ENCODE measurements at places on chromosomes 2 and 18. TPM values are rescaled to one million over a fixed set of nuclear protein-coding genes. Genes with fewer than 3 reads are reported as not detected.

The SMYD1 gene
- total RNA-seq, result not detected

The GALNT14 gene
- not detected for total RNA-seq

The LHCGR gene
- total RNA-seq, result not detected

The TUBA3E gene
- total RNA-seq, result not detected

The GALNT3 gene
- 3.5 TPM for total RNA-seq

The PFN4 gene
- total RNA-seq, result not detected

The TIA1 gene
- 95.3 TPM for total RNA-seq

The PTPRN gene
- not detected for total RNA-seq

The DSC3 gene
- not detected for total RNA-seq

The TEX44 gene
- total RNA-seq, result not detected

The QPCT gene
- total RNA-seq, result 0.86 TPM

The HOXD3 gene
- not detected for total RNA-seq

GRCh38 chr2:25673300-25674076, at the start of gene DTNB:
Gene DTNB, minus strand, starts transcription at chr2:25673577. Its CDS starts 20,917 bp downstream, at chr2:25652660.
- peak; percentile 77 for DNase-seq
- H3K27ac ChIP-seq, result peak within 1 kb of the TSS; percentile 80
- H3K4me3 ChIP-seq, result peak within 1 kb of the TSS; percentile 94
- H3K4me1 ChIP-seq, result peaks cover 15% of the 10 kb centered on the region

- H3K4me1 ChIP-seq, result no peaks in the 10 kb centered on the region
- H3K36me3 ChIP-seq, result no peaks in the 10 kb centered on the region
- no peak overlapping the region for H3K4me3 ChIP-seq
Measured at GRCh38 chr2:217223222-217223930, 363.5 kb upstream of the TNP1 start.

DNA sequence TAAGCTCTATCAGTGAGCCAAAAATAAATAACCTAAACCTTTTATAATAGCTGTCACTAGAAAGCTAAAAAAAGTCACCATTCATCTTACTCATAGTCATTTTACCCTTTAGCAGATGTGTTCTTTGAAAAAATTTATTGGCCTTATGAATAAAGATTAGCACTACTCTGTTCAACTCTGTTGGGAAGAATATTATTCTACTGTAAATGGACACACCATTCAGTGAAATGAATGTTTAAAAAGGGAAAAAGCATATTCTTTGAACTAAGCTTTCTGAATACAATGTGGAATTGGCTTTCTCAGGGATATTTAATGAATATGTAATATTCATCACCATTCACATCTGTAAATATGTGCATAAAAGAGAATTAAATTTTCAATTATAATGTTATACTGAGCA, 422.0 kb downstream of the CBLN2 start:
- H3K36me3 ChIP-seq, result no peaks in the 10 kb centered on the region
- no peak overlapping the region for H3K4me3 ChIP-seq
- H3K27me3 ChIP-seq, result no peaks in the 10 kb centered on the region
- DNase-seq, result no peak
- H3K27ac ChIP-seq, result no peak overlapping the region

DNA sequence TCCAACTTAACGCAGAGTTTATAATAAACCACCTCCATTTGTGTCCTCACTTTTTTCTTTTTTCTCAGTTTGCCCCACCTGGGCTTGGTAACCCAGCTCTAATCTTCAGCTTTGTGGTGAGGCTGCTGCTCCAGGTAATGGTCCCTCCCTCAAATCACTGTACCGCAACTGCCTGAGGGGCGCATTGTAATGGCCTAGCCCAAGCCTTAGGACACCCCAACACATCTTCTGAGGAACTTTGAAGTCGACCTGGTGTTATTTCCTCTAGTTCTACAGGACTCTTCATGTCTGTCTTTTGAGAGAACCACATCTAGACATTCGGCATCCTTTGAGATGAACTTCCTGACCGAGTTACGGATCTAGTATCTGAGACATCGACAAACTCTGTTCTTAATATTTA, 99.7 kb downstream of the PLEKHM3 start:
- no peaks in the 10 kb centered on the region for H3K27me3 ChIP-seq
- H3K4me3 ChIP-seq, result no peak overlapping the region
- peak; percentile 36 for DNase-seq
- peaks cover 5% of the 10 kb centered on the region for H3K36me3 ChIP-seq
- H3K27ac ChIP-seq, result no peak overlapping the region

- no peak for DNase-seq
- H3K27me3 ChIP-seq, result no peaks in the 10 kb centered on the region
- H3K27ac ChIP-seq, result no peak overlapping the region
- no peak overlapping the region for H3K4me3 ChIP-seq
Measured at GRCh38 chr2:212669761-212670160, 131.2 kb upstream of the ERBB4 start.

GRCh38 chr18:63848159-63848558, 39.3 kb upstream of the SERPINB2 start:
- H3K27me3 ChIP-seq, result no peaks in the 10 kb centered on the region
- DNase-seq, result no peak
- H3K36me3 ChIP-seq, result no peaks in the 10 kb centered on the region
- no peak overlapping the region for H3K4me3 ChIP-seq
- H3K4me1 ChIP-seq, result no peaks in the 10 kb centered on the region

DNA sequence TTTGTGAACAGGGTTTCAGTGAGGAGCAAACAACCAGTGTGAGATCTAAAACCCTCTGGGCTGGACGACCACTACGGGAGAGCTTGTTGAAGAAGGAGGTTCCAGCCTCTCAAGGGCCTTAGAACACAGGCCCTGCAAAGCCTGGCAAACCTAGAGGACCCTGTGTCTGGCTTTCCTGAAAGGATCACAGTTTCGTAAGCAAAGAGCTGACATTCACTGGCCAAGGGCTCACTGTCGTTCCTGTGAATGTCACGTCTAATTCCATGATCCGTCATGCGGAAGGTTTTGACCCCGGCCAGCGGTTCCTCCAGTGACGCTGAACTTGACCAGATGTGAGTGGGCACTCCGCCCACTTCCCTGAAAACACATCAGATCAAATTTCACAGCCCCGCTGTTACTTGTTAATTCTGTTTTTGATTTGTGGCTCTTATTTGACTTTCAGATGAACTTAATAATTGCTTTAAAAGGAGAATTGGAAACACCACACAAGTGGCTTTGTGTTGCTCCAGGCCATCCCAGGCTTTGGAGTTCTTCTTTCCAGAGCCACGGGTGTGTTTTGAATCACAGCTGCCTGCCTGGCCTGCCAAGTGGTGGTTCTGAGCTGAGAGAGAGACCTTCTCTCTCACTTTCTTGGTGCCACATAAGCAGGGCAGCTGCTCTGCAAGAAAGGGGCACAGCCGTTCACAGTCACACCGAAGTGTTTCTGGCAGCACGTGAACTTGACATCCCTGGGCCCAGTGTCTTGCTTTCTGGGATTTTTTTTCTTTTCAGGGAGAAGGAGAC, 308.4 kb downstream of the NDUFA10 start:
- H3K4me1 ChIP-seq, result no peaks in the 10 kb centered on the region
- no peak overlapping the region for H3K4me3 ChIP-seq
- no peaks in the 10 kb centered on the region for H3K36me3 ChIP-seq
- DNase-seq, result no peak

- H3K27ac ChIP-seq, result no peak overlapping the region
- no peaks in the 10 kb centered on the region for H3K36me3 ChIP-seq
- H3K4me3 ChIP-seq, result no peak overlapping the region
- H3K27me3 ChIP-seq, result no peaks in the 10 kb centered on the region
- no peaks in the 10 kb centered on the region for H3K4me1 ChIP-seq
Measured at GRCh38 chr2:153416071-153416470, 62.5 kb downstream of the RPRM start.

DNA sequence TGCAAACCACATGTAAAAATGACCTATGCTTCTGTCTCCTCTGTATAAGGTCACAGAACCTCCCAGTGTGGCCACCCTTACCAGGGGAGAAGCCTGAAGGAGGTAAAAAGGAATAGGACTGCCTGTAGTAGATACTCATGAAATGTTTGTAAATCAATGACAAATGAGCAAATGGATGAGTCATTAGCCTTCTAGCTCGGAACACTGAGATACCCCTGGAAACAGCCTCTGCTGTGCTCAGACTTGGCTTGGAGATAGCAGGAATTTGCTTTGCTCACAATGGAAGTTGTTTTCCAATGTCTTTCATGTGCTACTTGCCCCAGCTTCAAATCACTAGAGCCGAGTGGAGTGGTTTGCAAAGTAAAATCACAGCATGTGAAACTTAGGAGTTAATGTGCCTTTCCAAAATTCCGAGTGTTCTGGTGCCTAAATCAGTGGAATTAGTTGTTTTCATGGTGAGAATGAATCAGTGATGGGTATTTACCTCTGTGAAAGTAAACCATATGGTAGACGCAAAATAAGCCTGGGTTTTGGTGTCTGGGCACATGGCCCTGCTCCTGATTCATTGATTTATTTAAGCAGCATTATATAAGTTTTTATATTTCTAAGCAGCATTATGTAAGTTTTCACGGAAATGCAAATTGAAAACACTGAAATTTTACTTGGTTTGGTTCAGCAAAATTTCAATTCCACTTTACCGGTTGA, 154.0 kb upstream of the MAP3K20 start:
- H3K4me1 ChIP-seq, result no peaks in the 10 kb centered on the region
- no peak overlapping the region for H3K27ac ChIP-seq
- no peaks in the 10 kb centered on the region for H3K36me3 ChIP-seq
- no peak for DNase-seq

DNA sequence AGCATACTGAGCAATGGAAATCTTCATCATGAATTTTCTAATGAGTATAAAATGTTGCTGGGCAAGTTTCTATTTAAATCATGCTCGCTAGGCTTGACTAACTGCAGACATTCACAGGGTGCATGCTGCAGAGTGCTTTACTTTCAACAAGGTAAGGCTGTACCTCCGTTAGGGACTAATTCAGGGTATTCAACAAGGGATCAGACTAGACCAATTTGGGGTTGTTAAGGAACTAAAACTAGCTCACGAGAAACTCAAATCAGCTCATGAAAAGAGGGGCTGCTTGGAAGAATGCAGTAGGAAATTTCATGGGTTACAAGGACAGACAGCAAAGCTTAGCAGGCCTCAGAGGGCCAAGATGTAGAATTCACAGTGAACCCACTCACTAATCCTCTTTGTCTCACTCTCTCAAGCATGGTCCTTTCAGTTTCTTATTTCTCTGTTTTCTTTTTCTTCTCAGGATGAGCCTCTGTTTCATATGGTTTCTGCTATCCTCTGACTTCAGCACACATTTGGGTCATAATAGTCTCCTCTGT, 2.2 kb downstream of the MYO3B start:
- no peak overlapping the region for H3K4me3 ChIP-seq
- H3K27me3 ChIP-seq, result no peaks in the 10 kb centered on the region
- no peak overlapping the region for H3K27ac ChIP-seq
- H3K4me1 ChIP-seq, result no peaks in the 10 kb centered on the region

DNA sequence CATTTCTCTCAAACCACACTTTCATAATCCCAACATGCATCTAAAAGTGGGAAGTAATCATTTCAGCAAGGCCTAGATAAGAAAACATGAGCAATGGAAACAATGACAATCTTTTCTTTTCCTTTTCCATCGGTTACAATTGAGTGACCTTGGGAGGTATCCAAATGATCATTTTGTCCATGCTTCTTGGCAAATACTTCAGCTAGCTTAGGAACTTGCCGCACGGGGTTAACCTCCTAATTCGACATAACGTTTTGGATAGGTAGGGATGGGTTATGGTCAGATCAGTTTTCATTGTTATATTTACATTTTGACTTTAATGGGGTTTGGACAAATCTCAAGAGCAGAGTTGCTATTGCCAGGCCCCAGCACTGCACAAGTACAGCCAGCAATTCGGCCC, 4.6 kb upstream of the PTPRM start:
- peaks cover 3% of the 10 kb centered on the region for H3K27me3 ChIP-seq
- no peaks in the 10 kb centered on the region for H3K4me1 ChIP-seq
- no peak overlapping the region for H3K27ac ChIP-seq
- DNase-seq, result no peak

GRCh38 chr2:202406445-202406978, 30.4 kb downstream of the BMPR2 start:
- no peak for DNase-seq
- no peak overlapping the region for H3K4me3 ChIP-seq
- no peaks in the 10 kb centered on the region for H3K36me3 ChIP-seq
- H3K4me1 ChIP-seq, result no peaks in the 10 kb centered on the region

- H3K27me3 ChIP-seq, result no peaks in the 10 kb centered on the region
- no peak for DNase-seq
- H3K36me3 ChIP-seq, result no peaks in the 10 kb centered on the region
- H3K4me1 ChIP-seq, result no peaks in the 10 kb centered on the region
- H3K27ac ChIP-seq, result no peak overlapping the region
Measured at GRCh38 chr2:19111354-19111753, 247.1 kb downstream of the OSR1 start.

- DNase-seq, result no peak
- no peaks in the 10 kb centered on the region for H3K36me3 ChIP-seq
- no peaks in the 10 kb centered on the region for H3K27me3 ChIP-seq
- H3K4me3 ChIP-seq, result no peak overlapping the region
- H3K4me1 ChIP-seq, result no peaks in the 10 kb centered on the region
Measured at GRCh38 chr2:19979932-19980331, 10.0 kb downstream of the WDR35 start.

- H3K4me3 ChIP-seq, result no peak overlapping the region
- H3K36me3 ChIP-seq, result peaks cover 3% of the 10 kb centered on the region
- no peaks in the 10 kb centered on the region for H3K27me3 ChIP-seq
- no peaks in the 10 kb centered on the region for H3K4me1 ChIP-seq
Measured at GRCh38 chr2:161400076-161400475, 16.0 kb upstream of the TBR1 start.

- DNase-seq, result no peak
- no peaks in the 10 kb centered on the region for H3K4me1 ChIP-seq
- peaks cover 71% of the 10 kb centered on the region for H3K36me3 ChIP-seq
- no peaks in the 10 kb centered on the region for H3K27me3 ChIP-seq
Measured at GRCh38 chr18:59345556-59345955, 13.5 kb downstream of the LMAN1 start.

- no peak overlapping the region for H3K27ac ChIP-seq
- no peaks in the 10 kb centered on the region for H3K36me3 ChIP-seq
- H3K27me3 ChIP-seq, result no peaks in the 10 kb centered on the region
- no peak for DNase-seq
Measured at GRCh38 chr2:181036848-181037603, 56.6 kb downstream of the UBE2E3 start.

GRCh38 chr2:142914507-142915313, 37.2 kb downstream of the KYNU start:
- no peak overlapping the region for H3K4me3 ChIP-seq
- no peak overlapping the region for H3K27ac ChIP-seq
- H3K27me3 ChIP-seq, result no peaks in the 10 kb centered on the region
- H3K36me3 ChIP-seq, result no peaks in the 10 kb centered on the region

DNA sequence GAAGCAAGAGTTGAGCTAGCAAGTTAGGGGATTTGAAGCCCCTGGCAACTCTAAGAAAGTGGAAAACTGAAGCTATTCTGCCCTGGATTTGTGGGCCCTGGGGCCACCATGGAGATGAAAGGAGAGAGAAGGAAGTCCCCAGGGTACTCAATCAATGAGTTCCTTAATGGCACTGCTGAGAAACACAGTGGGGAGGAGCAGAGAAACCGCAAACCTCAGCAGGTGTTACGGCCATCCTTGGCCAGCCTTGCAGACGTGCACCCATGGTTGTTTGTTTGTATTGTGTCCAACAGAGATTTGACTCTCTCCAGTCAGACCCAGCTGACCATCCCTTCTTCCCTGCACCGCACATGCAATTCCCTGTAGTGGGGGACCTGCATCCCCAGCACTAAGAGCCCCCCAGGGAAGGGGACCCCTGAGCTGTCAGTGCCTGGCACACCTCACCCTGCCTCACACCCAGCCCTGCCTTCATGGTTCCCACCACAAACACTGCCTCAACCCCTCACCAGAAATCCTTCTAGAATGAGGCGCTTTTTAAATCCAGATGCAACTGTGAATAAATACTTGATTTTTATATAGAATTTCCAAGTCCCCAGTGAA, 255.3 kb downstream of the SH3BP4 start:
- DNase-seq, result no peak
- no peaks in the 10 kb centered on the region for H3K4me1 ChIP-seq
- no peak overlapping the region for H3K27ac ChIP-seq
- no peaks in the 10 kb centered on the region for H3K27me3 ChIP-seq
- no peaks in the 10 kb centered on the region for H3K36me3 ChIP-seq
